ENCODE measurements at places on chromosomes 13 and 19. TPM values are rescaled to one million over a fixed set of nuclear protein-coding genes. Genes with fewer than 3 reads are reported as not detected.

The WDR88 gene
- total RNA-seq = not detected

The MVB12A gene
- 45.3 TPM for total RNA-seq

The NLRP7 gene
- 0.15 TPM for total RNA-seq

The CELF5 gene
- not detected for total RNA-seq

The GJB2 gene
- total RNA-seq = 0.77 TPM

The ALOX5AP gene
- 311 TPM for total RNA-seq

The ZNF493 gene
- 37.1 TPM for total RNA-seq

The LIM2 gene
- not detected for total RNA-seq

The CD33 gene
- total RNA-seq = 32.0 TPM

The PCDH20 gene
- total RNA-seq = 5.7 TPM

The CYP2A7 gene
- total RNA-seq = 0.68 TPM

The TEX101 gene
- not detected for total RNA-seq

The ANKRD24 gene
- total RNA-seq = 1.9 TPM

The PGLYRP2 gene
- not detected for total RNA-seq

The CPT1C gene
- 3.8 TPM for total RNA-seq

Data from lower lobe of right lung (tissue), 2 donors.